ENCODE measurements at places on chromosomes 12 and 14.

DNA sequence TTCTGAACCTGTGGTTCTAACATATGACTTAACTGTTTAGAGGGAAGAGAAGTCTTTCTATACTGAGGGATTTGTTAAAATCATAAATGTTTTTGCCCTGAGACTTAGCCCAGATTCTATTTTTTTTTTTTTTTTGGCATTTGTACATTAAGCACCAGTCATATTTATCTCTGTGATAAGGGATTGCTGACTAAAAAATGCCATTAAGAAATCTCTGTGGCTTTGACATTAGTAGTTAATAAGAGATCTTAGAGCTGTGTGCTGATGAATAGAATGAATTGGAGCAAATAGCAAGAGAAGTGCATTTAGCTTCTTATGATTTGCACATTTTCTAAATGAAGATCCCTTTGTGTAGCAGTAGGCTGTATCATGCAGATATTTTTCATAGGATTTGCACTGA lies 32.5 kb downstream of the NFYB start:
- no peak for DNase-seq

DNA sequence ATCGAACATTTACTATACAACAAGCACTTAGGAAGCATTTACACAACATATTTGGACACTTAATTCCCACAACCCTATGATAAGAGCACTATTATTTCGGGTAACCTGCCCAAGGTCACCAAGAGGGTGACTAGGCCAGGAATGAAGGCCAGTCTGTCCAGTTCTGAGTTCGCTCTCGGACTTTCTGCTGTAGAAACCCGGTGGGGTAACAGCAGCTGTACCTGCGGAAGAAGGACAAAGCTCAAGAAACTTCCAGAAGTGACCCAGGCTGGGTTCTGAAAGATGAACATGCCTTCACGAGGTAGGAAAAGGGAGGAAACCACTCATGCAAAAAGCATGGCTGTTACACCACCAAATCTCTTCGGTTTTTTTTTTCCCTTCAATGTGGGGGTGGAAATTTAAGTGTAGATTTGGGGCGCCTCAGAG lies 10.8 kb downstream of the PLA2G1B start:
- peak; percentile 45 for DNase-seq

DNA sequence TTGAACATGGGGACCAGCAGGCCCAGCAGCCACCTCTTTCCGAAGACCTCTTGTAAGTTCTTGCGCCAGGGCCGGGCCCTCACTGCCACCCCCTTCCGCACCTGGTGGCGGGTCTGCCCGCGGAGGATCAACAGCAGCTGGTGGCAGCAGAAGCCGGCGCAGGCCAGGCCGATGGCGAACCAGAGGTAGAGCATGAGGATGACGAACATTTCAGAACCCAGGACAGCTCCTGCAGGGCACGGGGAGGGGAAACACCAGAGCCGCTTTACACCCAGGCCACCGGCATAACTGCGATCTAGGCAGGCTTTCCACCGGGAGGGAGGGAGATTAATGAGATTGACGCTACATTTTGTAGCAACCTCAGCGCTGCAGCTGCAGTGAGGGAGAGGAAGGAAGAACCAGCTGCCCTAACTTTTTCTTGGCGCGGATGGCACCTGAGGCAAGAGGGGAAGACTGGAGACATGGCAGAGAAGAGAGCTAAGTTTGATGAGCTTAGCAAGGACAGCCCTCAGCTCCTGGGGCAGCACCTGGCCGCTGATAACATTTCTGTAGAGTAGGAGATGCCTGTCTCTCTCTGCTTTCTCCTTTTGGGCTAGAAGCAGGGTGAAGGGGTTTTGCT lies 7.8 kb downstream of the ZDHHC22 start:
- DNase-seq, result peak; percentile 53

DNA sequence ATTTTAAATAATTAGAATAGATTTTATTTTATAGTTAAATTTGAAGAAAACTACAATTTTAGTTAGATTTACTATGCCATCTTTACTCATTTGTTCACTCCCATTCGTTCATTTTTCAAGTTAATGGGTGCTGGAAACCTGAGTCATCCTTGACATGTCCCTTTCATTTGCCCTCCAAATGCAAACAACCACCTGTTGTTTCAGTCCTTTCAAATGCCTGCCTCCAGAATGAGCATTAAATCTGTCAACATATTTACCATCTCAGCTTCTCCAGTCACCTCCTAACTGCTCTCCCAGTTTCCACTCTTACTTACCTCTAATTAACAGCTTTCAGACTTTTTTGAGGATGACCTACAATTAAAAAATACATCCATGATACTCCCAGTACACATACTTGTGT lies 375.5 kb downstream of the RAD51B start:
- DNase-seq, result no peak

DNA sequence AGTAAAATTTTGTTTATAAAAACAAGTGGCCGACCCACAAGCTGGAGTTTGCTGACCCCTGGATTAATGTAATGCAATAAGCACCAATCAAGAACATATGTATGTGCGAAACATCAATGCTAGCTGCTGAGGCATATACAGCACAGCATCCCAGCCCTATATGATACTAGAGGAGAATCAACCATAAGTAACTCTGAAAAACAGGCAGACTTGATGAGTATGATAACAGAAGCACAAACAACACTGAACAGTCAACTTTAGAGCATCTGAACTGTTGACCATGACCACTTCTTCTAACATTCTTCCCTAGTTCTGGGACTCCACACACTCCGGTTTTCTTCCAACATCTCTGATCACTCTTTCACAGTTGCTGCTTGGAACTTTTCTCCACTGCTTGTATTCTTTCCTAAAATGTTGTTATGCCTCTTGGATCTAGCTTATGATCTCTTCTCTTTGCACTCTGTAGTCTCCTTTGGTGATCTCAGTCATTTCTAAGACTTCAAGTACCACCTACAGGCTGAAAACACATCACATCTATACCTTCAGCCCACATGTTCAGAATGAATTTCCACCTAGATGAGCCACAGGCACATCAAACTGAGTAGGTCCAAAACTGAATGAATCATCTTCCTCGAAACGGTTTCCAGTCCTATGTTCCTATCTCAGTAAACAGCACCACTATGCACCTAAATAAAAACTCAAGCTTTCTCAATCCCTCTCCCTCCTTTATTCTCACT lies 57.2 kb downstream of the STXBP6 start:
- no peak for DNase-seq

GRCh38 chr12:44058366-44058765 lies 222.5 kb downstream of the TMEM117 start:
- no peak for DNase-seq

DNA sequence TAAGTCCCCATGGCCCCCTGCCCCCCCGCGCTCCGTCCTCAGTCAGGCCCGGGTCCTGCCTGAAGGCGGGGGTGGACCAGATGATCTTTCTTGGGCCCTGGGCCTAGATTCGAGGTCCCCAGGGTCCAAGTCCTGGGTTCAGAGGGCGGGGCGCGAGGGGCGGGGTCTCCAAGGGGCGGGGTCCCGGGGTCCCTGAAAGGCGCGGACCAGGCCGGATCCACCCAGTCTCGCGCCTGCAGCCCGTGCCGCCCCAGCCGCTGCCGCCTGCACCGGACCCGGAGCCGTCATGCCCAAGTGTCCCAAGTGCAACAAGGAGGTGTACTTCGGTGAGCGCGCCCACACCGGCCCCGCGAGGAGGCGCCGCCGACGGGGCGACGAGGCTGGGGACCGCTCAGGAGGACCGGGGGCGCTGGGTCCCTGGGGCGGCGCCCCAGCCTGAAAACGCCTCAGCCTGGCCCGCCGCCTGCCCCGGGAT lies 325 bp downstream of the CRIP1 start:
- DNase-seq, result no peak

Data from OCI-M1 (cell line).